ENCODE measurements at places on chromosomes 13 and 19. TPM values are rescaled to one million over a fixed set of nuclear protein-coding genes. Genes with fewer than 3 reads are reported as not detected.

Gene ADAMTSL5
- total RNA-seq = 2.1 TPM

Gene SMIM24
- not detected for total RNA-seq

Gene ATXN8OS
- not detected for total RNA-seq

Gene F10
- total RNA-seq = 10.7 TPM

Gene GDF15
- total RNA-seq = 105 TPM

Gene LRRC4B
- 0.14 TPM for total RNA-seq

Gene TNFRSF19
- total RNA-seq = 5.7 TPM

Gene CDC42EP5
- 16.1 TPM for total RNA-seq

Gene PROZ
- not detected for total RNA-seq

Gene RFPL4A
- total RNA-seq = not detected

Gene KLF12
- 4.7 TPM for total RNA-seq

Gene SLITRK6
- total RNA-seq = 0.28 TPM

Gene TMEM59L
- total RNA-seq = 1.00 TPM
